ENCODE measurements at places on chromosomes 5 and 9. TPM values are rescaled to one million over a fixed set of nuclear protein-coding genes. Genes with fewer than 3 reads are reported as not detected.

Gene PPP2R2B
- total RNA-seq, result 2.4 TPM

- DNase-seq, result peak; percentile 100
Observed at GRCh38 chr9:125126019-125126746, 17.1 kb downstream of the SCAI start.

DNA sequence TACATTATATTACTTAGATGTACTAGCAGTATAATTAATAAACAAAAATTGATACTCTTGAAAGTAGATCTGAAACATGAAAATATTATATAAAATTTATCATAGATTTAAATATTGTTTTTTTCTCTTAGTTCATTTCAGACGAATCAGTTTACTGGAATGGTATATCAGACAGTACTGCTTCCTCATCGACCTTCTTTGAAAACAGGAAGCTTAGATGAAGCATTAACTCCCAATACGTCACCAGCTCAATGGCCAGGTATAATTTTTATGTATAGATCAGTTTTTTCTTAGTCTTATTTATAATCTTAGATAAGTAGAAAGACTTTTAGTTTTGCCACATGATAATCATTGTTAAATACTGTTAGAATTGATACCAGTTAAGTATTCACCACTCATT, 106.3 kb downstream of the DMXL1 start:
- no peak for DNase-seq

Gene GGTA1
- total RNA-seq, result 0.18 TPM

DNA sequence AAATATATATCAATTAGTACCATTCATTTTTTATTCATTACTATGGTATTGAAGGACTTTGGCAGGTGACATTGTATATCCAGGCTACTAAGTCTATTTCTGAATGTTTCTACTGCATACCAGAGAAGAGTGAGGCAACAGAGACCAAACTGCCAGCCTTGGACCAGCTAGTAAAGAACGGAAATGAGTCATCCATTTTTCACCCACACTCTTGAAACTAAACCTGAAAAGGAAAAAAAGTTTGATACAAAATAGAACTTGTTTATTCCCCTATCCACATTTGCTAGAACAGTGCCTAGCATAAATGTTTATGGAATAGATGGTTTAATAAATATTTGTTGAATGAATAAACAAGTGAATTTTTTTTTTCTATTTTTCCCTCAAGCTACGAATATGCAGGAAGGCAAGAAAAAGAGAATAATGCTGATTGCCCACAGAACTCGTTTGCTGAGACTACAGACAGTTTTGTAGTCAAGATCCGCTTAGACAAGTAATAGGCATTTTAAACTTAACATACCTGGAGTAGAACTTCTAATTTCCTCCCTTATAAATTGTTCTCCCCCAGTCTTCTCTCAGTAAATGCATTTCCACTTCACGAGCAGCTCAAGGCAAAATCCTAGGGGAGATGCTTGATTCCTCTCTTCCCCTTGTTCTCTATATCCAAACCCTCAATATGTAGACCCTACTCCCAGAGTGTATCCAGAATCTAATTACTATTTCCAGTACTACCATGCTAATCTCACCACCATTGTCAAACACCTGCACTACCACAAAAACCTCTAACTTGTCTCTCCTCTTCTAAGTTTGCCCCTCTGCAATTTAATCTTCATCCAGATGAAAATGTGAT, 146.2 kb upstream of the RASA1 start:
- peak; percentile 92 for DNase-seq

DNA sequence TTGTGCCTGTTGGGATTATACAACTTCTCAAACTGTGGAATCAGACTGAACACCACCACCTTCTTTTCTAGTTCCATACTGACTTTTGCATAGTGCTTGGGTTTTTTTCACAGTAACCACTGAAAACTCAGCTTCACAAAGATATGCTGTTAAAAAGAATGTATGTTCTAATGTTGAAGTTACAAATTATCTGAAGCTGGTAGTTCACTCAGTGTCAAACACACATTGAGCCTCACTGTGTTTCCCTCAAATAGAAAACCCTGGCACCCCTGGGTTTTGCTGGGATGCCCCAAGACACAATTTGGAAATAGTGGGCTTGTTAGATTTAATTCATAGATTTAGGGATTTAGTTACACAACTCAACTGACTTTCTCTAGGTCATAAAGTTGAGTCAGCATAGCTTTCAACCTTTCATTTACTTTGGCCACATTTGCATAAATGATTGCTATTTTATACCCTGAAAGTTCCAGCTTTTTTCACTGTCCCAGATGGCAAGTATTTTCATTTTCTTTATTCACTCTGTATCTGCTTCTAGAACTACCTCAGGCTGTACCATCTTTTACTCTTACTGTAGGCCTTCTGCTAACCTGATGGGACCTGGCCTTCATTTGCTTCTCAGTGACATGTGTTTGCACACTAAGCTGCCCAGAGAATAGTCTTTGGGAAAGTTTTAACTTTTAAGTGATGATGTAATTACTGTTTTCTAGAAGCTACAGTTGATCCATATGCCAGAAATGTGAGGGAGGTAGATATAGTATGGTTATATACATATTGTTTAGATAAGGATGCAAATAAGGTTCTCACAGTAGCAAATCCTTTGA, 115.1 kb downstream of the CDC42SE2 start:
- DNase-seq, result no peak

DNA sequence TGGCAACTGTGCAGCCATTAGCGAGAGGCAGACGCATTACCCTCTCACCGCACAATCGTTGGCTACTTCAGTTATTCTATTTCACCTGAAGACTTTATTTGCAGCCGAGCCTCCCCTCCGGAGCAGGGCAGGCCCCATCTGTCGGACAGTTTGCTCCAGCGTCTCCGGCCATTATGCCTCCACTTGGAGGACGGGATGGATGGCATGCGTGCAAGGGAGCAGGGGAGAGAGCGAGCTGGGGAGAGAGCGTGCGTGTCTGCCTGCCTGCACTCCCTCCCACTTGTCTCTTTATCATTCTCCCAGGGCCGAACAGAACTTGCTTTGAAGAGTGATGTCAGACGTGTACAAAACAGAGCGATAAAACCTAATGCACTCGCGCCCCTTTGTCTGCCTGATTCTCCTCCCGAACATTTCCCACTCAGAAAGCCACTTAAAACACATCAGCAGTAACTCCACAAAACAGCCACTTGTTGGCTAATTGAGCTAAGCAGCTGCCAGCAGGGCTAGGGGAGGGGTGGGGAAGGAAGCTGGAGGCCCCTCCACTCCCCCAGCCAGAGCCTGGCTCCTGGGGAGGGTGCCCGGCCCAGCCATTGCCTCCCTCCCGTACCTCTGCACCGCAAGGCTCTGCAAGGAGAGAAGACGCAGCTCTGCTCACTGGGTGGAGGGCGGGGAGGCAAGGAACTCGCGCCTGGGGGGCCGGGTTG, 43.4 kb upstream of the FUBP3 start:
- peak; percentile 46 for DNase-seq

DNA sequence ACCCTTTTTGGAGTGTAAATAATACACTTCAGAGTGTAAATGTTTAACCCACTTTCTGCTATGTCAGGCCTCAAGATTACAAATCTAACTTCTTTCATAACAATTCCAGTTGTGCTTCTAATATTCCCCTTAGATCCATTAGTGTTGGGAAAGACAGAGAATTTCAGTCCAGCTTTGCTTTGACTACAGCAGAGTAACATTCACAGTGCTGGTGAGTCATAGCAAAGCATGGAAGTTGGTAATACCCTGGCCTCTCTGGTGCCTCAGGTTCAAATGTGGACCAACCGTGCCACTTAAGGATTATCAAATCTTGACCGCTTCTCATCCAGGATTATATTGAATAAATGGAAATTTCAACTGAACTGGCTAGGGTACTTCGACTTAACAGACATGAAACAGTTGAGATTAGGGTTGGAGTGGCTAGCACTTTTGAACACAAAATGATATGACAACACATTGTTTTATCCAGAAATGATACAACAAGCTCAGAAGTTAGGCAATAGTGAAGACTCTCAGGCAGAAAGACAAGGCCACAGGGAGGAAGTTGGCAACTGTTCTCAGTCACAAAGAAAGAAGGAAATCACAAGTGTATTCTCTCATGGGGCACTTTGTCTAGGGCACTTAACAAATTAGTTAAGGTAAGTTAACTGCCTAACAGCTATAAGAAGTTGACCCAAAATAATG, 24.4 kb upstream of the RASA1 start:
- peak; percentile 57 for DNase-seq

- no peak for DNase-seq
Observed at GRCh38 chr5:73344835-73345234, 103.7 kb downstream of the FOXD1 start.

DNA sequence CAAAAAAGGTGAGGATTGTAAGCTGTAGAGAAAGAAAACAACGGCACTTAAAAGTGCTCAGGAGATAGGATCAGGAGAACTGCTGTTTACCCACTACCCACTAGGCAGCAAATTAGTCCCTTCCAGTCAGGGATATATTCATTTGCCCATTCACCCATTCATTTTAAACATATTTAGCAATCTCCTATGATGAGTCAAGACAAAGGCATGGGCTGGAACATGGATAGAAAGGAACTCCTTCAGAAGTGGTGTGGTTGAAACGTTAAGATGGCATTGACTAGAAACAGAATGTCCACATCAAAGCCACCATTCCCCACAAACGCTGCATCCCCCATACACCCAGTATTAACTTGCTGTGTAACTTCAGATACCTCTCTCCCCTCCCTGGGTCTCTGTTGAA, 225.7 kb downstream of the ASTN2 start:
- DNase-seq, result peak; percentile 8

GRCh38 chr5:166503506-166503905, 1787.9 kb upstream of the WWC1 start:
- DNase-seq, result no peak

- no peak for DNase-seq
Observed at GRCh38 chr9:117744369-117744768, 40.2 kb downstream of the TLR4 start.

Gene FAM81B
- total RNA-seq, result 0.67 TPM

DNA sequence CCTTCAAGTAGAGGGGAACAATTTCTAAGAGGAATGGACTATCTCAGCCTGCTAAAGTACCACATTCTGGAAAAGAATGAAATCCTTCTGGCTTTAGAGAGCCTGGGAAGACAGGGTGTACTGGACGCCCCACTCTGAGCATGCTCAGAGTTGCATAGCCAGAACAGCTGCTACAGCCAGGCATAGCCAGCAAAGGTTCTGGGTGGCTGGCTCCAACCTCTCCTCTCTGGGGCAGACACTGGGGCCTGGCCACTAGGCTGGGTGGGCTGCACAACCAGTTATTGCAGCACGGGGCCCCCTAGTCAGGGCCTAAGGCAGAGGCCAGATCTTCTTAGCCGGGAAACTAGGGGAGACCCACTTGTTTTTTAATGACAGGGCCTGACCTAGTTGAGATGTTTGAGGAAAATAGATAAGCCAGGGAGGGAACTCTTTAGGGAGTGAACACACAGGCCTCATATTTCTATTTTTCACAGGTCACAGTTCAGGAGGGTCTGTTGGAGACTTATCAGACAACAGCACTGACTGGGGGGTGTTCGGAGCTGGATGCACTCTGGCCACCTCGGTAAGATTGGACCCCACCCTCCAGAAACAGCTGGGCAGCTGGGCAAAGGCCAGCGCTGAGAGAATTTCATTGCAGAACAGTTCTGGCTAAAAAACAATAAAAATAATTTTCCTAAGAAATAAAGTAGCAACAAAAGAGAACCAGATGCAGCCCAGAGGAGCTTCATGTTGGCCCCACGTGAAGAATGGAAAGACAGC, 142.9 kb downstream of the LPAR1 start:
- no peak for DNase-seq

GRCh38 chr5:172452398-172453205, 1.7 kb downstream of the SH3PXD2B start:
- DNase-seq, result peak; percentile 75

GRCh38 chr5:75523275-75523674, 11.6 kb downstream of the POLK start:
- DNase-seq, result no peak

- no peak for DNase-seq
Observed at GRCh38 chr5:96058084-96058483, 96.4 kb upstream of the ELL2 start.

DNA sequence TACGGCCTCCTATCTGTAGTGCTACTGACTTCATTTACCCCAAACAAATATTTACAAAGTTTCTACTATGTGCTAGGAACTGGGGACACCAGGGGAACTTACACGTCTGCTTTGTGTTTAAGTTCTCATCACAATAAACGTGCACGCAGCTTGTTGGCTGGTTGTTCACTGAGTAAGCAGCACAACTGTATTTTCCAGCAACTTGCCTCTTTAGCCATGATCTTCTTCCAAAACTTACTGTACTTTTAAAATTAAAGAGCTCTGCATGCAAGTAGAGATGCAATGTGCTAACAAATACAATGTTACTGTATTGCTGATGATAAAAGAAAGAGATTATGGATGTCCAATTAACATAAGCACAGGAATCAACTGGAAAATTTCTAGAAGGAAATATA, 62.8 kb downstream of the RAPGEF1 start:
- DNase-seq, result peak; percentile 46

DNA sequence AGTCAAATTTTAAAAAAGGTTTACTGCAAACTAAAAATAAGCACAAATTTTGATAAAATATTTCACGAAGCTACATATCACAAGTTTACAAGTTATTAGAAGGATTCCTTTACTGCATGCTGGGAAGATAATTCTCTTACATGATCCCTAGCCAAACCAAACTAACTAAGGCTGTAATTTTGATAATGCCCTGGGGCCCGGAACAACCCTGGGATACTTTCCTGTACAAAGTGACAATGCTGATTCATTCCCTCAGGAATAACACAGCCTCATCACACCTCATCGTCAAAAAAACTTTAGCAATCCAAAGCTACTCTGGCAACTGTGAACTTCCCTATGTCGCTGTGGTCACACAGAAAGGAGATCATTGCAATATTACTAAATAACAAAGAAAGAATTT, 402.9 kb downstream of the RAB3C start:
- no peak for DNase-seq
